ENCODE measurements at places on chromosomes 3 and 15.
A peak's percentile ranks its signal among the peaks of the same experiment; 100 is the strongest.

GRCh38 chr3:162525771-162526170, 1029.2 kb downstream of the OTOL1 start:
- DNase-seq = no peak

DNA sequence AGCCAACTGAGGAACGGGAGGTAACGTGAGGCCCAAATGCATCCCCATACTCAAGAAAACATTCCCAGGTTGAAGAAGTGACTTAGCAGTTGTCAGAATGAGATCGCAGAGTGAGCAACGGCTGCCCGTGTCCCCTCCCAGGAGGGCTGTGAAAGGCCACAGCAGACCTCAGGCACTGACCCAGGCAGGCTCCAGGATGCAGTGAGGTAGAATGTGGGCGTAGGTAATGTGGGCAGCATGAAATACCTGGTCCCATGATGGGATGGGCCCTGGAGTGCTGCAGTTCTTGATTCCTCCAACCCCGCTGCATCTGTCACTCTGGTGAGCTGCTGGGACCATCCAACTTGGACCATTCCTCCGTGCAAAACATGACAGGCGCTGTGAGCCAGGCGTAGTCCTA, 74.8 kb downstream of the NSMCE3 start:
- no peak for DNase-seq

- DNase-seq = no peak
Observed at GRCh38 chr3:184669578-184669977, 42.3 kb downstream of the MAGEF1 start.

DNA sequence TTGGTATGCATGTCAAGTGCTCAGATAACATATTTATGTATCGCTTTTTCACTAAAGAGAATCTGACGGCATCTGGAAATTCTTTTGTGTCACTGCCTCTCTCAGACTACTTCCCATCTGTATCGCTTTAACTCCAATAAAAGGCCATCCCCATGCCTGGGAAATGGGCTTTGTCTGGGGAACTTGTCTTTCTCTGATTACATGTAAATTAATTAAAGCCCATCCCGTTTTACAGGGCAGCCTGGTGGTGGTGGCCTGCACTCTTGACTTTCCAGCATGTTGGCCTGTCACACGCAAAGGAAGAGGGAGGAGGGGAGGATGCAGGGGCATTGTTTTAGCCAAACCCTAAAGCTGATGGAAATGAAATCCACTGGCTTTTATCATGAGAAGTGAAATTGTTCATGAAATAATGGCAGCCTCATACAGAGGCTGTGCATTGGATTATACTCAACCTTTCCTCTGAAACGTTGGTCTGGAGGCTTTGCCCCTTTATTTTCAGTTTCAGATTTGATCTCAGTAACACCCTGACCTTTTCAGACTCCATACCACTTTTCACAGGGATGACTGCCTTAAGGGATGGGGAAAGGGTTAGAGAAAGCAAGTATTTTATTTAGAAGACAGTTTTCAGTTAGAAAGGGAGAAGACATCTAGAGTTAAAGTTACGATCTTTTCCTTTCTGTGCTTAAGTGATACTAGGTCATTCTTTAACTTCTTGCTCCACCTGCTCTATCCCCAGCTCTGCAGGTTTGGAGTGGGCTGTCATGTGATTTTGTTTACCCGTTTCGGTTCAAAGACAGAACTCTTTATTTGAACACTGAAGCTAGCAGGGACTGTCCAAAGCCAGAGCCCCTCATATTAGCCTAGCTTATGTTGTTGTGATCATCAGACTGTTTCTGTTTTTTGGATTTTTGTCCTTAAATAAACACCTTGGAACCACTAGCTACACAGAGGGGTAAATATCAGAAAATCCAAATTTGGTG, 94.6 kb upstream of the CTDSPL start:
- DNase-seq = no peak

DNA sequence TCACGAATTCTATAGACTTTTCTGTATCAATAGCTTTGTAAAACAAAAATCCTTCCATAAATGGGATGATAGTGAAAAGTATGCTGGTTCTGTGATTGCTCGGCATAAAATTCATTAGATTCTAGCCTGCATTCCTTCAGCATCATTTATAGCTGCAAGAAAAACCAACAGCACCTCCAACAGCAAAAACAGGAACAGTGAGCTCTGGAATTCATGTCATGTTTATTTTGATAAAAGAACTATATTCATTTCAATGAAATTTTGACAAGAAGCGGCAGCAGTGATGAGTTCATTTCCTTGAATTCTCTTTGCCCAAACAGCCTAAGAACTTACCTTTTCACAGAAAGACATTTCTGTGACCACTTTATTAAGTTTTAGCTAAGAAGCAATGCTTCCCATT, 515.2 kb upstream of the CCDC54 start:
- DNase-seq = no peak

GRCh38 chr3:87461443-87461842, 185.1 kb upstream of the POU1F1 start:
- DNase-seq = no peak

- no peak for DNase-seq
Observed at GRCh38 chr15:75366163-75366562, 2.2 kb downstream of the MAN2C1 start.

- DNase-seq = no peak
Observed at GRCh38 chr3:78634316-78634715, 1133.5 kb downstream of the ROBO1 start.

DNA sequence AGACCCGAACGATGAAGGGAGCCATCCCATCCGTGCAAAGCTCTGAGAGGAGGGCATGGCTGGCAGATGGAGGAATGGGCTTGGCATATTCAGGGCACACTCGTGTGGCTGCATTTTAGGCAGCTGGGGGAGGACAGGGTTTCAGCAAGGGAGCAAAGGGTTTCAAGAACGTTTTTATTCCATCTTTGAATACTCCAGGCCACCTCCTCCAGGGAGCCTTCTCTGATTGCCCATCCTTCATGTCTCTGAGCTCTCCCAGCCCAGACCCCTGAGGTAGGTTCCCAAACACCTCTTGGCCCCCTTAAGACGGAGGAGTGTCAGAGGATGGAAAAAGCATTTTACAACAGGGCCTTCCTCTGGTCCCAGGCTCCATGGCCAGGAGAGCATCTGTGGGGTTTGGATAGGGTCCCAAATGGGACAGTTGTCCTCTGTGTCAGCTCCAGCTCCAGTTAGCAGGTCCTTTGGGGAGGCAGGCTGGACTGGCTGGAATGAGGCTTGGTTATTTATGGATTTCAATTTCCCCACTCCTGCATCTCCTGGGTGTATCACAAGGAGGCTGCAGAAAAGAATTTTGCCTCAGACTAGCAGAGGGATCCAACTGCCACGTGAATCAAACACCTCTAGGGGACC, 17.7 kb upstream of the SLC6A1 start:
- DNase-seq = no peak

GRCh38 chr3:43055393-43055792, 50.5 kb downstream of the POMGNT2 start:
- DNase-seq = no peak

- no peak for DNase-seq
Observed at GRCh38 chr3:106263011-106263410, 394.2 kb upstream of the CBLB start.

- DNase-seq = no peak
Observed at GRCh38 chr3:27643355-27643754, 78.8 kb downstream of the EOMES start.

GRCh38 chr3:162945626-162946025, 1449.0 kb downstream of the OTOL1 start:
- DNase-seq = no peak

- DNase-seq = no peak
Observed at GRCh38 chr3:140284372-140284771, 349.4 kb downstream of the CLSTN2 start.

- DNase-seq = no peak
Observed at GRCh38 chr3:8458711-8459110, 42.9 kb upstream of the LMCD1 start.

DNA sequence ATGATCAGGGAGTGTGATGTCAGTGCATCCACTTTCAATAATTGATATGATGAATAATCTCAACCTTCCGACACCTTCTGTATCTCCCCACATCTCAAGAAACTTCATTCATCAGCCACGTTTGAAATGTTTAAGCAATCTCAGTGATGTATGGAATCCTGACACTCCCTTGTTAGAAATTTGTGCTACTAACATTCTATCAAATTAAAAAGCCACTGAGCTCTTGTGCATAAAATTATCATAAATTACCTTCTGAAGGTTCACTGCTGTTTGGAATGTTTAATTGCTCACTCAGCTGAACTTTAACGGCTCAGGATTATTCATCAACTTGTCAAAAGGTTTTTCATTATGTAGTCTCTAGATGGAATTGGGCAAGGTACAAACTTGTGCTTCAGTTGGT, 108.4 kb upstream of the DPH6 start:
- DNase-seq = no peak

DNA sequence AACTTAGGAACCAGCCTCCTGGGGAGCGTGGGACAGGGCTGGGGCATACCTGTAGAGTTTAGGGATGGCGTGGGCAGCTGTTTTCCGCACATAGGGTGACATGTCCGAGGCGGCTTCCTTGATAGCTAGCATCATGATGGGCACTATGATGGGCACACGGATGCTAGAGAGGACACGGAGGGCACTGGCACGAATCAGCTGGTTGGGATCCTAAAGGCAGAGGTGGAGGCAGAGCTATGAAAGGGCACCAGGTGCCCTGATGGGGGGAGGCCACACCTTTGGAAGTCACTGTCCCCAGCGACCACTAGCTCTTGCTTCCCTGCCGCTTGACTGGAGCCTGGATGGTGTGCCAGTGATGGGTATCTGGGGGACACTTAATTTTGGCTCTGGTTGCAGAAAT, 28.3 kb downstream of the AP3B2 start:
- no peak for DNase-seq

DNA sequence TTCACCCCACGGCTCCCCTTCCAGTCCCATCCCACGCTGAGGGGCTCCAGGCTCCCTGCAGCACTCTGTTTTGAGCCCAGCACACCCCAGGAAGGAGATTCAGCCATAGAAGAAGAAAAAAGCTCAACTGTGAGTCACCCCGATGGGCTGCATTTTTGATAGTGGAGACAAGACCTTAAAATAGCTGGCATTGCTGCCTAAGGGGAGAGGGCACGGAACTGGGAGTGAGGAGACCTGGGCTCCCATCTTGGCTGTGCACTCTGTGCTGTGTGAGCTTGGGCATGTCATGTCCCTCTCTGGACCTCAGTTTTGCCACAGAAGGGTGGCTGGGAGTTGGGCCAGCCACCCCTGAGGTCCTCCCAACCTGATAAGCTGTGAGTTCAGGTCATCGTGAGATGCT, 57.2 kb upstream of the SMAD6 start:
- DNase-seq = no peak

- DNase-seq = no peak
Observed at GRCh38 chr3:87621667-87622066, 345.3 kb upstream of the POU1F1 start.

DNA sequence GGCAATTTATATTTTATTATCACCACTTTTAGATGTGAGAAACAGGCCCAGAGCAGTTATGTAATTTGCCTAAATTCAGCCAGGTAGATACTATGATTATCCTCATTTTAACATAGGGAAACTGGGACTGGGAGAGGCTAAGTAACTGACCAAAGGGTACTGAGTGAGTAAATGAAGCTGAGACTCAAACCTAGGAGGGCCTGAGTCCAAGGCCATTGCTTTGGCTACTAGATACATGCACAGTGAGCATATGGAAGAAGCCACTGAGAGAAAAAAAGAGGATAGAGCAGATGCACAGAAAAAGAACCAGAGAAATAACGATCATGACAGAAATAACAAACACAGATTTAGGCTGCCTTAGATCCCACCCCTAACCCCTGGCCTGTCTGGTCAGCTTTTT, 33.6 kb downstream of the USF3 start:
- no peak for DNase-seq

- DNase-seq = no peak
Observed at GRCh38 chr3:189529889-189530471, 101.2 kb upstream of the TP63 start.

- no peak for DNase-seq
Observed at GRCh38 chr3:64031540-64032508, 8.5 kb upstream of the PSMD6 start.

- DNase-seq = peak; percentile 78
Observed at GRCh38 chr15:72230197-72231065, 559 bp downstream of the PKM start.

DNA sequence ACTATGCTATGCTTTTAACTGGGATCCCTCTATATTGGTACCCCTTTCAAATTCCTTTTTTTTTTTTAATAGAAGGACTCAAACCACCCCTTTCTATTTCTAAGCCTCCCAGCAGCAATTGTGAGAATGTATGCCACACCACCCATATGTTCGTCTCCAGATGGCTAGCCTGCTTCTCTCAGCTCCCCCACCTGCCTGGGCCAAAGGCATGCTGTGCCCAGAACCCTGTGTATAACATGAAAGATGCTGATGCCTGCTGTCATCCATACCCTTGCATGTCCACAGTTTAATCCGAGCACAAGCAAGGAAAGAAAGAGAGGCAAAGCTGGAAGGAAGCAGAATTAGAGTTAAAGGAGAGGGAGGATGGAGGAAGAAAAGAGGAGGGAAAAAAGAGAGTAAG, 159.5 kb upstream of the CNTN6 start:
- no peak for DNase-seq

DNA sequence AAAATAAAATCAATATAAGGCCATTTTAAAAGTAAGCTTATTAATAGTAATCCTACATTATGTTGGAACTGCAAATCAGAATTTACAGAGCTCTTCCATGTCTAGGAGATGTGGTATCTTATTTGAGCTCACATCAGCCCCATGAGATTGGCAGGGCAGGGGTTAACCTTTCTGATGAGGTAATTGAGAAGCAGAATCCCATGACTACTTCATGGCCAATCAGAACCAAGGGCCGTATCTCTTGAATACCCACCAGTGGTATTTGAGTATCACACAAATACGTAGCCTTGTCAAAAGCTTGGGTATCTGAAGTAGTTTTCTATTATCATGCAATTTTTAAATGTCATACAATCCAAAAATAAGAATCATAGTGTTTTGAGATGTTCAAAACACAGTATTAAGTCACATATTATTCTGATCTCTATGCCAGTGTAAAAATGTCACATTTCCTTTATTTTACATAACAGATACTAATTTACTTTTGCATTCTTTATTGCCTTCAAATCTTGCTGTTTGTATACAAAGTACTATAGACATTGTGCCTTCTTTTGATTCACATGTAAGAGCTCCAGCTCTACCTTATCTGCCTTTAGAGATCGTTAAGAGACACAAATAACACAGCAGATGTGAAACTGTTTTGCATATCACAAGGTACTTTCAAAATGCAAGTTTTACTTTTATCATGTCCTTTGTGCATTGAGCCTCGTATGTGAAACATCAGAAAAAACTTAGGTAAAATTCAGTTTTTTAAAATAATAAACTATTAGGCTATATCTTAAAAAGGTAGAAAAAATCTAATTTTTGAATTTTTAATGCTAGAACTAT, 251.7 kb upstream of the GOLGA6L4 start:
- DNase-seq = no peak

DNA sequence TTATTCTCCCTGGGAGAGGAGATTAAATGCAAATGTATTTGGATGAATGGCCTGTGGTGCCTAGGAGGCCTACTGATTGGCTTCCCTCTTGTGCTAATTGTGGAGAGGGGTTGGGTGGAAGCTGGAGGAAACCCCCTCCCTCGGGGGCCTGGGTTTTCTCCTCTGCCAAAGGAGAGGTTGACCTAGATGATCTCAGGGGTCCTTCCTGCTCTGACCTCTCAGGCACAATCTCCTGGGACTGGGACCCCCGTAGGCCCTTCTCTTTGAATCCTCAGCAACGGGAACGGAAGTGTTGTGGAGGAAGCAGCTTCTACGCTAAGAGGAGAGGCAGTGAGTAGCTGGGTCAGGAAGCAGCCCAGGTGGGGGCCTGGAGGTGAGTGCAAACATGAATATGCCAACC, 40.5 kb upstream of the MAGEF1 start:
- no peak for DNase-seq

- DNase-seq = peak; percentile 3
Observed at GRCh38 chr3:38579551-38580449, 69.7 kb downstream of the SCN5A start.

All from progenitor cell of endocrine pancreas (in vitro differentiated cells).